AG09309 (cell line): ENCODE measurements at places on chromosomes 3 and 15.

DNA sequence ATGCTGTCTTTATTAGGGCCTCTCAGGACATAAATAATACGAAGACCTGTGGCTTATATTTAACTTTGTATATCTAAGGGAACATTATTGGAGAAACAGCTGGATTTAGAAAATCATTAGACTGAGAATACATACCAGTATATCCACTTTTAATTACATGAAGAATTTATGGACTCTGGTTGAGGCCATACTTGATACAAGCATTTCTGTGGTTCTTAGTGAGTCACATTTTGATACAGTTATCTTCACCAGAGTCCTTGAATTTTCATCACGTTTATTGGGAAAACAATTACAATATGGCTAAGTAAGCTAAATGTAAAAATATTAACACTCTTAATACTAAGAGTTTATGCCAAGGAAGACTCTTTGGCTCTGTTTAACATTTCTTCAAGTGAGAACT is 9.9 kb downstream of the KIF23 start:
- DNase-seq = no peak

DNA sequence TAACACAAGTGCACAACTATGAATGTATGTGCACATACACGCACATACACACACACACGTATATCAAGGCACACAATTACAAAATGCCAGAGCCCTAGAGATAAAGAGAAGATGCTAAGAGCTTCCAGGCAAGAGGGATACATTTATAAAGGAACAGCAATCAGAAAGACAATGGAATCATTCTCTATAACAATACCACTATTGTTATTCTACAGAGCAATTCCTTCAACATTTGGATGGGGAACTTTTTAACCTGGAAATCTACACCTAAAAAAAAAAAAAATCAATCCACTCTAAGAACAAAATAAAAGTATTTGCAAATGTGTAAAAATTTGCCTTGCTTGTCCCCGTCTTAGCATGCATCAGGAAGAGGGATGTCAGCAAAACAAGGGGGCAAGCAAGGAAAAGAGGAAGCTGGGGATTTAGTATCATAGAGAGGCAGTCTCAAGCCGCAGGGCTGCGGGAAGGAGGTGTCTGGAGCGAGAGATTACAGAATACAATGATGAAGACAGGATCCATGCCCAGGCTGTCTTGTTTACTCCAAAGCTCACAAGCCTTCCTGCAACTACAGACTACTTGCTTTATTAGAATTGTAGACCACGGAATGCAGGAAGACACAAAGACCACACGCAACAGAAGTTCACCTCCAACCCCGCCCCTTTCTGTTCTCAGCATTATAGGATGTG is 220.2 kb downstream of the NTRK3 start:
- DNase-seq = no peak

DNA sequence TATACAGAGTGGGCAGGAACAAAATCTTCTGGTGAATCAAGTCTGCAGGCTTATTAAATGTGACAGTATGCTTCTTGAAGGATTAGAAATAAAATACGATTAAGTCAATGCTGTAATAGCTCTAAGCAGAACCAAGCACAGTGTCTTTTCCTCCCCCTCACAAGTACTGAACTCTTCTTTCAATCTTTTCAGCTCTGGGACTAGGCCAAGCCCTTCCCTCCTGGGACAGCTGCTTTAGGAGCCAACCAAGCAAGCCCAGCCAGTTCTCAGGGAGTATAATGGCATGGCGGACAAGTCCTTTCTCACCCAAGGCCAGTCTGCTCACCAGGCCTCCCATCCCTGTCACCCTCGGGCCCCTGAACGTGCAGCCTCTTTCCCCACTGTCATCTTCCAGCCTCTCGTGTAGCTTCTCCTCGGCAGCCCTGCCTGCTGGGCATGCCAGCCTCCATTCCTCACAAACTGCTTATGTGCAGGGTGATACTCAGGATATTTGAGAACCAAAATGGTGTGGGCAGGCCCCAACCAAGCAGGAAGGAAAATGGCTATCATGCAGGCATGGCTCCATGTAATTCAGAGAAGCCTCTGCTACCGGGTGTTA is 8.4 kb upstream of the PPP1R2 start:
- no peak for DNase-seq

GRCh38 chr3:152910966-152911365 is 76.0 kb downstream of the P2RY1 start:
- DNase-seq = no peak

- DNase-seq = no peak
Measured at GRCh38 chr15:101433396-101433795, 56.1 kb downstream of the PCSK6 start.

DNA sequence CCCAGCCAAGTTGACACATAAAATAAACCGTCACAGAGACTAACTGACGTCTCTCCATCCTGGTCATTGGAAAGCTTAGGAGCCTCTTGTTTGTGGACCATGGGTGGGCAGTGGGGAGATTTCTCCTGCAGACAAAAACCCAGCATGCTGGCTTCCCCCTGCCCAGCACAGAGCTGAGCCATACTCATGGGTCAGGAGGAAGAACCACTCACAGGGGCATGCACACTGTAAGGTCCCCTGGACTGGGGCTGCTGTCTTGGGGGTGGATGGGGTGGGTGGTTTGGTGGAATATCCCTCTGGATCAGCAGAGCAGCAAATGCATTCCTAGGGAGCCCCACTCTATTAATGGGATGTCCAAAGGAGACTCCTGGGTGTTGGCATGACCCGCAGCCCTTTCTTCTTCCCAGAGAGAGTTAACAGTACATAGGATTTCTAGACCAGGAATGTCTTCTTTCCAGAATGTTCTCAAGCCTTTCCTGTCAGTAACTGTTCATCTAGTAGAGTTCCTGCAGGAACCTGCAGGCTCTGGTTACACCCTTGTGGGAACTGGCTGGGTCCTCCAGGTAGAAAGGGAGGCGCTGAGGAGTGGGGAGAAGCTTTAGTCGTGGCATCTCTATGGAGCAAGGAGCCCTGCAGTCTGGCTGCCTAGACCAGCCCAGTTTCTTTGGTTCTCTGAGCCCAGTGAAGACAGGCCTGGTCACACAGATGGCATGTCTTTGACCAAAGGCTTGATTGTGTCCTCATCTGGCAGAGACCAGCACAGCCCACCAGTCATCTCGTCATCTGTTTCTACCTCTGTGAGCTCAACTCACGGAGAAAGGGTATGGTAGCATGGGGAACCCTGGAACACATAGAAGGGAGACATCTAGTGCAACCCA is 73.4 kb upstream of the PRR23C start:
- DNase-seq = no peak

DNA sequence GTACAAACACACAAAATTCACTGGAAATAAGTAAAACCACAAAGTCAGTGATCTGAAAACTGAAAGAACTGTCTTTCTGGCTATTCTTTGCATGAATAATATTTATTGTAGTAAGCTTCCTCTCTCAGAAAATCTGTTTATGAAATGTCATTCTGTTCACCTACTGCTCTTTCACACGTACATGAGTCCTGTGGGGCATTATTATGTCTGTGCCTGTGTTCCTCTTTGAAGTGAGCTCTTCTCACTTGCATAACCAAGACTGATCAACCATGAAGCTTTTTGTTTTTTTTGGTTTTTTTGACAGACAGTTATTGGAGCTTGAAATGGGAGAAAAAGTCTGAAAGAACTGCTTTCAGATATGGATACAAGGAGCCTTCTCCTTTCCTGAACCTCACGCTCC is 195.8 kb downstream of the PLCH1 start:
- DNase-seq = no peak

DNA sequence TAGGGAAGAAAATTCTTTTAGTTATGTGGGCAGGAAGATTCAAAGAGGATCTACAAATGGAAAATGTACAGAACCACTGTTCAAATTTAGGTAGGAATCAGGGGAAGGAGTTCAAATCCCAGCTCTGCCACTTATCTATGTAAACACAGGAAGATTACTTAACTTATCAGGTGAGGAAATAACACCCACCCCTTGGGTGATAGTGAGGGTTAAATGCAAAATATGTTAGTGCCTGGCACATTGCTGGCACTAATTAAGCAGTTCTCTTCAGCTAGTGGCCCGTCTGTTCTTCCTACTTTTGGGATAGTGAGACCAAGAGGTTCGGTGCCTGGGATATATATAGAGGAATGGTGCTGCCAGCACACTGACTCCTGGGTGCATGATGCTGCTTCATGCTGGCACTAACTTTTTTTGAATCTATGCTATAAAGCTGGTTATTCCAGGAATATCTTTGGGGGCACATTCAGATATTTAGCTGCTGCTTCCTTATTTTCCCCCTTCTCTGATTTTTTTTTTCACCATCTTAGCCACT is 83.8 kb downstream of the XRN1 start:
- DNase-seq = no peak

DNA sequence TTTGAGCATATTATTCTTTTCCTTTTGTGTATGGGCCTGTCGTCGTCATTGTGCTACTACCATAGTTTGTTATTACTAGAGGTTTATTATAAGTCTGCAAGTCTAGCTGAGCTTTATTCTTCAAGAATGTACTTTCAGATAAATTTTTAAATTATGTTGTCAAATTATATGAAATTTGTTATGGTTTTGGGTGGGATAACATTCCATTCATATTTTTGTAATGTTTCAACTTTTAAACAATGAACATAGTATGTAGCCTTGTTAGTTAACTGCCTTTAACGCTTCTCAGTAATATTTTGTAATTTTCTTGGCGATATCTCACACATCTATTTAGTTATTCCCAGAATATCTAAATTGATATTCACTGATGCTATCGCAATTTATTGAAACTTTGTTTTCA is 41.6 kb upstream of the GOLGA8B start:
- DNase-seq = no peak

DNA sequence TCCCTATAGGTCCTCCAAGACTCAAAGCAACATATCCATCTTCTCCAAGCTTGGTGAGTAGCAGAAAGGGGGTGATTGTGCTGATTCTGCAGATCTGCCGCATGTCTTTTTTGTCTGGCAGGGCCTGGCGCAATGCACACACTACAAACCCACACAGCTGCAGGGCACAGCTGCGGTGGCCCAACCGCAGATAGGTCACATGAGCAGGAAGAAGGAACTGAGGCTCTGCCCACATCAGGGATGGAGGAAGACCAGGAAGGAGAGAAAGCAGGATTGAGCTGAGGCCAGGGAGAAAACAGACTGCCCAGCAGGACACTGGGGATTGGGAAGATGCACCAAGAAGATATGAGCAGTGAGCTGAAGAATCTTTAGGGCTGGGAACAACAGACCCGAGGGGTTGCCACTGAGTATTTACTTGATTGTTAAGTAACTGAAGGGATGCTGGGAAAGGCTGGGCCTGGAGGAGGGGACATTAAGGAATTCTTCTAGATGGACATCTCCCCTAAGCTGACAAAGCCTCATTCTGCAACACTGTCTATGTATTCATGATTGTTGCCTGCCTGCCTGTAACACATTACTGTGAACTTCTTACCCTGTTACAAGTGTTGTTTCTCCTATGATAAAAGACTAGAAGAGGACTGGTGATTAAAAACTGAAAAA is 126.7 kb downstream of the MYLK start:
- DNase-seq = no peak

DNA sequence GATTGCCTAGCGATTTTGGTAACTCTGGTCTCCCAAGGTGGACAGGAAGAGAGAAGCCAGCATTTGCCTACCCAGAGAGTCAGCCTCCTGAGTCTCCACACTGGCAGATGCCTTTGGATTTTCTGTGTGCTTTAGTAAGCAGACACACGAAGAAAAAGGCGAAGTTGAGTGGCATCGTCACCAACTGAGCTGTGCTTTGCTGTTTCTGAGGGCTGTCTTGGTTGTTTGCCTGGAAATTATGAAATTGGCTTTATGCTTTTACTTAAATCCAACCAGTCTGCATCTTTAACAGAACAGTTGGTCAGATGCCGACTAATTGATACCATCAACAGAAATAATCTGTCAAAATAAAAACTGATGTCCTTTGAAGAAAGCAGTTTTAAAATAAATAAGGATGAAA is 56.0 kb downstream of the CACNA2D3 start:
- DNase-seq = no peak

DNA sequence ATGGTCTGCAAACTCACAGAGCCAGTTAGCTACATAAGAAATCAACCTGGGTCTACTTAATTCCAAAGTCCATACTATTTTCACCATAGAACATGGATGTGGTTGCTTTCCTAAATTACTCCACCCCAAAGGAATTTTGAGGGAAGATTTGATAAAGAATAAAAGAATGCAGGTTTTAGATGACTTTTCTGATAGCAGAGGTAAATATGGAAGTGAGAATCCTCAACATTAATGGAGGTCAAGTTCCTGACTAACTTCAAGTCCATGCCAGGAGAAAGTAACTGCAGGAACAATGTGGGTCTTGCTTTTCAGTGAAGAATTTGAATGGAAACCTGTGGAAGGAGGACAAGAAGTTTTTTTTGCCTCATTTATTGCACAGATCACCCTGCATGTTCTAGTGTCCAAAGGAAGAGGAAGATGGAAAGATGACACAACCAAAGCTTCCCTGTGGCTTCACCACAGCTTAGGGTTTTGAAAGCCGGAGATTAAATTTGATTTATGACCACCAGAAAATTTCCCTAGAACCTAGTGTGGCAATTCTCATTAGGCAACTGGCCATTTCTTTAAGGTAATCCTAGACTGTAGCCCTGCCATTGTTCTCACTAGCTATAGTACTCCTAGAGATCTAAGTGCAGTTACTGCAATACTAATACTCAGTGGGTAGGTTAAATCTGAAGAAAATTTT is 429.7 kb downstream of the RAP2B start:
- DNase-seq = no peak

DNA sequence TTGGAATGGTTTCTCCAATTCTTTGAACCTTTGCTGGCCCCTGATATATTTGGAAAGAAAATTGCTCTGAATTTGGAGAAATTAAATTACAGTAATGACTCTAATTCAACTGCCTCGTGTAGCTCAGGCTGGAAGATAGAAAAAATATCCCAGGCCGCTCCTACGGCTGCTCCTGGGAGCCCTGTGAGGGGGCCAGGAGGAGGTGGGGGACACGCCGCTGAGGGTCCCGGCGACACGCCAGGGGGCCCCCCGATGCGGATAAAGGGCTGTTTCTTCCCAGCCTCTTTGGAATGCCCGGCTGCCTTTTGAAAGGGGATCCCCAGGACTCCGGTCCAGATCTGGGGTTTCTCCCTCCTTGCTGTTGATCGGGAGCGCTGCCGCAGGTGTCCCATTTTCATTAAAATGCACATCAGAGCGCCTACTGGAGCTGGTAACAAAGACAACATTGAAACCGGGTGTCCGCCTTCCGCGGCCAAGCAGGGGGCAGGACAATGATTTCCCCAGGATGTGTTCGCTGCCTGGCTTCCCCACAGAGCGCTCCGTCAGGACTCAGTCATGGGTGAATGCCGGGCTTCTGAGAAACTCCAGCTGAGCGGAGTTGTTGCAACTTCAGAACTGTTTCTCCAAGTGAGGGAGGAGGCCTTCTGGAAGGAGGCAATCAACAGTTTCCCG is 200.1 kb upstream of the KBTBD8 start:
- no peak for DNase-seq

GRCh38 chr15:75723847-75724660 is 11.4 kb upstream of the CSPG4 start:
- DNase-seq = peak; percentile 73

GRCh38 chr3:71089271-71089847 is 494.2 kb downstream of the FOXP1 start:
- no peak for DNase-seq
